ENCODE measurements at places on chromosomes 2 and 18.

- DNase-seq: no peak
These were observed 33.3 kb downstream of the TMEM37 start for GRCh38 chr2:119464981-119465380.

- no peak for DNase-seq
These were observed 5.3 kb upstream of the DCTN1 start for GRCh38 chr2:74385396-74385795.

DNA sequence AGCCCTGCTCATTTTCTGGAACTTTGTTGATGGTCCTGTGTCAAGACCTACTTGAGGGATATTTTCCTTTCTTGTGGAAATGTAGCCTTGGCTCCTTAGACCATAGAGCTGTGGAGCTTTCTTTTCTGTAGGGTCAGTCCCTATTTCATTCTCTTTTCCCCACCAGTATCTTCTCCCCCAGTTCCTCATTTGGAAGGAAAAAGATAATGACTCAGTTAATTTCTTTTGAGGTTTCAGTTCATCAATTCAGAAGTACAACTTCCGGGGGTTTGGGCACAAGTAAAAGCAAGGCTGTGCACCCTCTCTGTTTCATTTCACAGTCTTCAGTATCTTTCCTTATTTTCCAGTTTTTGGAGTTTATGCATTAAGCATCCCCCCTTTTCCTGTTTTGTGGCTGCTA lies 70.7 kb downstream of the CDC42EP3 start:
- DNase-seq: no peak

- DNase-seq: no peak
These were observed 1.1 kb downstream of the HIBCH start for GRCh38 chr2:190318514-190318913.

DNA sequence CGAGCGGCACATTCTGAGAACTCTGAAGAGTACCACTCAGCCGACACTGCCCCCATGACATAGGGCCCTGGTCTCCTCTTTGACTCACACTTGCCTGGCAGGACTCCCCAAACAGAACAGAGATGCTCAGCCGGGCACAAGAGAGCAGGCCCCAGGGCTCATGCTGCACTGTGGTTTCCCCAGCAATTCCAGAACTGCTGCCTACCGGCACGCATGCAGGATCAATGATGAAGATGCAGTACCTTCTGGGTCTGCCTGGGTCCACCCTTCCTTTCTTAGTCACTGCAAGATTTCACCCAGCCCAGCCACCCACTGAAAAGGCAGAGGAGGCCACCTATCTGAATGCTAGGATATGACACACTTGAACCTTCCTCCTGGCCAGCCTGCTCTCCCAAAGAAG lies 49.4 kb downstream of the BCL11A start:
- DNase-seq: no peak

GRCh38 chr2:215010390-215010789 lies 128.0 kb downstream of the ABCA12 start:
- no peak for DNase-seq

GRCh38 chr2:56315376-56315775 lies 131.6 kb downstream of the CCDC85A start:
- DNase-seq: no peak

DNA sequence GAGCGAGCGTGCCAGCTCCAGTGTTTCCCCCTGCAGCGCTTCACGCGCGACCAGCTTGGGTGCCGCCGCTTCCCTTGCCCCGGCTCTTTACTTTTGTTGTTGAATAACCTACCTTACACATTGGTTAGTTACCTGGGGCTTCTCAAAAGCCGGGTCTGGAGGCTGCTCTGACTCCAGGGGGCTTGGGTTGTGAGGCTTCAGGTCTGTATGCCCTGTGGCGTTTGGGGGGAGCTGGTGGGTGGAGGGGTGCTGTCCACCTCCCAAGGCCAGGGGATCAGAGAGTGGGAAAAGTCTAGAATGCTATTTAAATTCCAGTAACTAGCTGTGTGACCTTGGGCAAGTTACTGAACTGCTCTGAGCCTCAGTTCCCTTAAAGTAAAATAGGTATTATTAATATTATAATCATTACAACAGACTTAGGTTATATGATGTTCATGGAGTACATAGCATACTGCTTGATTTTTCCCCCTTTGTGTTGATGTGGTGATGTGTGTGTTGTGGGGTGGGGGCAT lies 770 bp downstream of the LYPD6B start:
- no peak for DNase-seq

GRCh38 chr18:34158881-34159690 lies 65.6 kb downstream of the NOL4 start:
- no peak for DNase-seq

GRCh38 chr2:111219285-111219684 lies 98.6 kb downstream of the BCL2L11 start:
- DNase-seq: no peak

DNA sequence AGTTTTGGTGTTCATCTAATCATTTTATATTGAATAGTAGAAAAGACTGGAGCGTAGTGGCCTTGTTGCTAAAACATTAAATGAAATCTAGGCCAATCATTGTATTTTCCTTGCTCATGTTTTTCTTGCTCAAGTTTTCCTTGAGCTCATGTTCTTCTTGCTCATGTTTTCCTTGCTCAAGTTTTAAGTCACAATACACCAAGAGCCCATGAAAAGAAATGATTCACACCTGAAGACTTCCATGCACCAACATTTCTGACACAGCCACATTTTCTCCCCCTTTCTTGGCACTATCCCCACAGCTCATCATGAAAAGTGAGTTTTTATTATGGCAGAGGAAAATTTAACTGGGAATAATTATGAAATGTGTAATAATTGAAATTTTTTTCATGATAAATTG lies 92.0 kb downstream of the LRP1B start:
- DNase-seq: no peak

DNA sequence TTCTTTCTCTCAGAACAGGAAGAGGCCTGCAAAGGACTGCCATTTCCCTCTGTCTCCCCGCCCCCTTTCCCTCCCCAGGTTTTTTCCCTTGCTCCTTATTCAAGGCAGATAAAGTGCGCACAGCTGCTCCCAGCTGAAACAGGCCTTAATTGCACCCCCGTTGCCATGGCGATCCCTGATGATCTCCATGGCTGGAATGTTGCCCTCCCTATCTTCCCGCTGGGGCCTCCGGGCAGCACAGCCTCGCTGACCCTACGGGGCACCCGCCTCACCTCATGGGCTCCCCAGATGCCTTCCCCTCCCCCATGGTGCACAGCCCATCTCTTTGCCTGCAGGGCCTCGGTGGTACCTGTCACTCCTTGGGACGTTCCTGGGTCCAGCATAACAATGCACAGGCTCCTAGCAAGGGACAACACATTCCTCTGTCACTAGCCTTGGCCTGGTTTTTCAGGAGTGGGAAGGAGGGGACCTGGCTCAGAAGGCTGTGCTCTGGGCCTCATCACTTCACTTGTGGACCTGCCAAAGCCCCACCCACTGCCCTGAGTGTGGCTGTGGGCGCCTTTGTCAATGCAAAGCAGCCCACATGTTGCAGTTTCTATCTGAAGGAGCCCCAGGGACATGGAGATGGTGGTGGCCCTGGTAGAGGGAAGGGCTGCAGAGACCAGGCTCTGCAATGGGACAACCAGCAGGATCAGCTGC lies 115.0 kb downstream of the CELF4 start:
- no peak for DNase-seq

- no peak for DNase-seq
These were observed 877 bp upstream of the BCL2L11 start for GRCh38 chr2:111119822-111120252.

GRCh38 chr2:160736148-160737028 lies 242.8 kb upstream of the RBMS1 start:
- peak; percentile 17 for DNase-seq

DNA sequence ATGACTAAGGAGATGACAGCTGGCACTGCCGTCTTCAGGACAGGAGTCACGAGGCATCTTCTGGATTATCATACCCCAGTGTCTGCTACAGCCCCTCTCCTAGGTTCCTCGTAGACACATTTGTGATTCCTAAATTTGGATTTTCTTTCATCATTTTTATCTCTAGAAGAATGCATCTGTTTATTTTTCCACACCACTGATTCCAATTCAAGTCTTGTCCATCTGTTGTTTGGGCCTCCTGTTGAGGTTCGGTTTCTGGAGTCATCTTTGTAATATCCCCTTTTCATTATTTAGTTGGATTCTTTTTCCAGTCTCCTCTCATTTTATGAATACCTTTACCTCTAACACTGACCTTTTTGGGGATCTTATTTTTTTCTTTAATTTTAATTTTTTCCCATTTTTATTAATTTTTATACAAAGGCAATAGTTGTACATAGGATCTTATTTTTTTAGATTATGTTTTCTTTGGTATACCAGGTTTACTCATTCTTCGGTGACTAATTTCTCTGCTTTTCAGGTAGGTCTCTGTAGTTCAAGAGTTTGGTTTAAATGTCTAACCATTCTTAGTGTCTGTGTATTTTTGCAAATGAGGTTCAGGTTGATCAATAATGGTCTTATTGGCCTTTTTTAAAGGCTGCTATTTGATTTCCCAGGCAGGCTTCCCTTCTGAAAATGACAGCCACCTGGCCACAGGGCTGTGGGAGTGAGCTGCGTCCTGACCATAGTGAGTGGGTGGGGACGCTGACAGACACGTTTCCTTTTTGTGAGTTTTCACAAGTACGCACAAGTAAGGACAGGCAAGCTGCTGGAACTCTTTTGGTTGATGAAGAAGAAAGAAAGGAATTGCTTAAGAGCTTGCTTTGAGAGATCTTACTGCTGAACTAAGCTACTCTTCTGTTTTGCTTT lies 34.5 kb downstream of the FARP2 start:
- DNase-seq: no peak

DNA sequence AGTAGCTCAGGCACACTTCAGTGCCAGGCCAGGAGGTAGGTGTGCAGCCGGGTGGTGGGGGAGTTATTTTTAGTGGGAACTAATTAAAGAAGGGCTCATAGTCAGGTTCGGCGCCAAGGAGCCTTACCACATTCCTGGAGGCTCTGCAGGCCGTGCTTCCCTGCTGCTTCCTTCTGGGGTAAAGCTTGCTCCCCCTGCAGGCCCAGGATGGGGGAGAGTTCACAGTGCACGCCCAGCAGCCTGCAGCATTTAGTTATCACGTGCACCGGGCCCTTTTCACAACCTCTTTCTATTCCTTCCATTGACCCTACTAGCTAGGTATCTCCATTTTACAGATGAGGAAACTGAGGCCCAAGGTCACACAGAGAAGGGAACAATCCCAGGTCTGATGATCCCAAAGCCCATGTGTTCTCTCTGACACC lies 2.5 kb downstream of the KCNF1 start:
- DNase-seq: no peak

- DNase-seq: no peak
These were observed 84.7 kb upstream of the OTOS start for GRCh38 chr2:240225131-240225530.

DNA sequence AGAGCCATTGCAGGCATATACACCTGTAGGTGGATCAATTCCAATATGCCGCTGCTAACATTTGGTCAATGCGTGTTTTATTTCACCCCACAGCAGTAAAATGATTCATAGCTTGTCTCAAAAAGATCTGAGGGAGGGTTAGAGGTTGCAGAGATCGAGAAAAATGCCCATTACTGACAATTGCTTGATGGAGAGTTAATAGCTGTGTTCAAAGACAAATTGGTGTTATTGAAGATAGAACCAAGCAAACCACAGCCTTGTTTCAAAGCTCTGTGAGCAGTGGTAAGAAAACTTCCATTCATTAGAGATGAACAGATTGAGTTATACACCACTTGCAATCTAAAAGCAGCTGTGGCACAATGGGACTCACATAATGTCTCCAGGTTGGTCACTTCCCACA lies 95.4 kb downstream of the KCNE4 start:
- no peak for DNase-seq

GRCh38 chr2:195343540-195343939 lies 313.5 kb upstream of the SLC39A10 start:
- no peak for DNase-seq

GRCh38 chr18:3255611-3256165 lies 6.2 kb upstream of the MYL12B start:
- DNase-seq: no peak

DNA sequence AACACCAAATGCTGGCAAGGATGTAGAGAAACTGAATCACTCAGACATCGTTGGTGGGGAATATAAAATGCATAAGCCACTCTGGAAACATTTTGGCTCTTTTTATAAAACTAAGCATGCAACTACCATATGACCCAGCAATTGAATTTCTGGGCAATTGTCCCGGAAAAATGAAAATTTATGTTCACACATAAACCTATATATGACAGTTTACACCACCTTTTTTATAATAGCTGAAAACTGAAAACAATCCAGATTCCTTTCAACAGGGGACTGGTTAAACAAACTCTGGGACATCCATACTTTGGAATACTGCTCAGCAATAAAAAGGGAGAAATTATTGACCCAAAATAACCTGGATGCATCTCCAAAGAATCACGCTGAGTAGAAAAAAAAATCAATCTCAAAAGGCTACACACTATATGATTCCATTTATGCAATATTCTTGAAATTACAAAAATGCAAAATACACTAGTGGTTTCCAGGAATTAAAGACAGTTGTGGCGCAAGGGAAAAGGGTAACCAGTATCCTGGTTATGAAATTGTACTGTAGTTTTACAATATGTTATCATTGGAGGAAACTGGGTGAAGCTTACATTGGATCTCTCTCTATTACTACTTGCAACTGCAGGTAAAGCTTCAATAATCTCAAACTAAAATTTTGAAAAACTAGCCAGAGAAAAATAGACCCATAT lies 130.2 kb upstream of the PID1 start:
- no peak for DNase-seq

DNA sequence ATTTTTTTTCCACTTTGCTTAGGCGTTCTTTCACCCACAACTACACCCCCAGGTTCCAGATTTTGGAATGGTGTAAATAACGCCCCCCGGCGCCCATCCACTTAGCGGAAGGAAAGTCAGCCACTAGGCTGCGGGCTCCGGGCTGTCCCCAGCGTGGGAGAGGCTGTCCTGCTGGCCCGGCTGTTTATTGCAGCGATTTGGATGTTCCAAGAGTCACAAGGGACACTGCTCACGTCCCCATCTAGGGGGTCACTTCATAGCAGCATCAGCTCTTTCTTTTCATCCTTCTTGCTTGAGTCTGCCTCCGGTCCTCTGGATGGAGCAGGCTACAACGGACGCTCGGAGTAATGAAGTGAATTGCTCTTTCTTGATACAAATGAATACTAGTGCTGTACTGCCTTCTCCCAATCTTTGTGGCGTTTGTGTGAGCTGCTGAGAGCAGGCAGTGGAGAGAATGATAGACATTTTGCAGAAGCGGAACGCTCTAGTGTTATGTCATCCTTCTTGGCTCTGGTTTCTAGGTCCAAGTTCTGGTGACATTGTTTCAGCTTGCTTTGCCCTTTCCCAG lies 50.7 kb upstream of the PAIP2B start:
- DNase-seq: peak; percentile 15

DNA sequence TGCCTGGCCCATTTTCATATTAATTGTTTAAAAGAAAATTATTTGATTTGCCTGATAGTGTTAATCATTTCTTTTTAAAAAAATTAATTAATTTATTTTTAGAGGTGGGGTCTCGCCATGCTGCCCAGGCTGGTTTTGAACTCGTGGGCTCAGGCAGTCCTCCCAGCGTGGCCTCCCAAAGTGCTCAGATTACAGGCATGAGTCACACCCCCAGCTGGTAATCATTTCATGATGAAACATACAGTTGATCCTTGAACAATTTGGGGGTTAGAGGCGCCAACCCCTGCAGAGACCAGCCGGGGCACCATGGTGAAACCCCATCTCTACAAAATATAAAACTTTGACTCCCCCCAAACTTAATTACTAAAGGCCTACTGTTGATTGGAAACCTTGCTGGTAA lies 7.9 kb downstream of the GPN1 start:
- DNase-seq: no peak
